ENCODE measurements at places on chromosomes 1 and 21.

GRCh38 chr1:153774780-153775457 lies at the start of gene SLC27A3:
Gene SLC27A3, plus strand, starts transcription at chr1:153775407. Its CDS starts 91 bp downstream, at chr1:153775498.
- no peak for DNase-seq

GRCh38 chr1:17209430-17209829 lies 4.5 kb downstream of the PADI1 start:
- no peak for DNase-seq

DNA sequence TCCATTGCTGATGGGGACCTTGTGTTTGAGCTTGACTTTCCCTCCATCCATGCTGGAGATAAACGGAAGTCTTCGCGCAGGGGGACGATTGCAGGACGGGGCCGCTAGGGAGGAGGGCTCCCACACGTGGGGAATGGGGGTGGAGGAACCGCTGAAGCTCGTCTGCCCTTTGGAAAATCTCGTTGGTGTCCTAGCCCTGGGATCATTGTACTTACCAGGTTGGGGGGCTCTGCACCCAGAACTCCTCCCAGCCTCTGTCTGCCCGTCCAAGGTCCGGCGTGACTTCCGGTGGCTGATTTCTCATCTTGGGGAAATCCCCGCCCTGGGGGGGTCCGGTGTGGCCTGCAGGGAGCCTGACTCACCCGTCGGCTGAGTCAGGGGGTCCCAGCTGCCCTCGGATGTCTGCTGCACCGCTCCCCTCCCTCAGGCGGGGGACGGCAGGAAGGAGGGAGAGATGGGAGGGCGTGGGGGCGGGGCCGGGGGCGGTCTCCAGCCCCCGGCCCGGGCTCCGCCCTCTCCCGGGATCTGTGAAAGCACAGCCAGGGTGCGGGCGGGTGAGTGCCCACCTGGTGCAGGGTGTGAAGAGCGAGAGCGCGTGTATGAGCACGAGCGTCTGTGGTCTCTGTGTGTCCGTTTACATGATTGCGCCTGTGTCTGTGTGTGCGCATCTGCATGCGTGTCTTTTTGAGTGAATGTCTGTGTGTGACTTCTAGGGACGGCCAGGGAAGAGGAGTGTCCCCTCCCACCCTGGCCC lies 35.8 kb downstream of the PIK3CD start:
- DNase-seq = peak; percentile 88

DNA sequence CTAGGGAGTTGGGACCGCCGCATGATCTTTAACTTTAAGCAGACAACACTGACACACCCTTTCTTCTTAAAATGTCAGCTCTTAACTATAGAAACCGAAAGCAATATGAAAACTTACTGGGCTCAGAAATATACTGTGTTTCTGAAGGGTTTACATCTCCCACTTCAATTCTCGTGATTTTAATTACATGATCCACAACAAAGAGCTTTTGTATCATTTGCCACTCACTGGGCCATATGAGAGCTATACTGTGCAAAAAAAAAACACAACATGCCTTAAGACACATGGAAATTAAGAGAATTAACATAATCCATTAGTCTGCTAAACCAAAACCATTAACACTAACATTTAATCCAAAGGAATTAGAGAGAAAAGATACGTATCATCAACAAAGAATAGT lies 35.0 kb upstream of the RAP1GAP start:
- DNase-seq = no peak
